ENCODE measurements at places on chromosomes 11 and 22.

GRCh38 chr11:134712228-134713145 lies 300.4 kb upstream of the B3GAT1 start:
- DNase-seq, result no peak

GRCh38 chr11:35681163-35681767 lies 18.7 kb downstream of the TRIM44 start:
- DNase-seq, result no peak

GRCh38 chr11:116731097-116731761 lies 41.6 kb downstream of the BUD13 start:
- DNase-seq, result no peak

DNA sequence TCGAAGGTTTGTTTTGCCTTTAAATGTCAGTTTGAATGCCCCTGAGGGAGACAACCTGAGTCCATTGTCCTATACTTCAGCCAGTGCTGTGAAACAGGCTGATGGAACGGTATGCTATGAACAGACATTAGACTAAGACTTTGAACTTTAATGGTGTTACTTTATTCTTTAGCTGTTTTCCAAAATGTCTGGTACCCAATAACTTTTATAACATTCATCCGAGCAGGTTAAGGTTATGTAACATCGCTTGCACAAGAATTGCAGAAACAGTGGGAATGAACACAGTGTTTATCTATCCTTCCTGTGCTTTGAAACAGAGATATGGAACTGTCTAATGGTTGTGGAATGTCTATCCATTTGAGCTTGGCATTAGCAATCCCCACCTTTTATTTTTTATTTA lies 12.5 kb upstream of the PTS start:
- DNase-seq, result no peak

- no peak for DNase-seq
Measured at GRCh38 chr11:104572279-104572678, 326.0 kb downstream of the CASP12 start.

- no peak for DNase-seq
Measured at GRCh38 chr11:95338430-95338991, 107.5 kb upstream of the SESN3 start.

DNA sequence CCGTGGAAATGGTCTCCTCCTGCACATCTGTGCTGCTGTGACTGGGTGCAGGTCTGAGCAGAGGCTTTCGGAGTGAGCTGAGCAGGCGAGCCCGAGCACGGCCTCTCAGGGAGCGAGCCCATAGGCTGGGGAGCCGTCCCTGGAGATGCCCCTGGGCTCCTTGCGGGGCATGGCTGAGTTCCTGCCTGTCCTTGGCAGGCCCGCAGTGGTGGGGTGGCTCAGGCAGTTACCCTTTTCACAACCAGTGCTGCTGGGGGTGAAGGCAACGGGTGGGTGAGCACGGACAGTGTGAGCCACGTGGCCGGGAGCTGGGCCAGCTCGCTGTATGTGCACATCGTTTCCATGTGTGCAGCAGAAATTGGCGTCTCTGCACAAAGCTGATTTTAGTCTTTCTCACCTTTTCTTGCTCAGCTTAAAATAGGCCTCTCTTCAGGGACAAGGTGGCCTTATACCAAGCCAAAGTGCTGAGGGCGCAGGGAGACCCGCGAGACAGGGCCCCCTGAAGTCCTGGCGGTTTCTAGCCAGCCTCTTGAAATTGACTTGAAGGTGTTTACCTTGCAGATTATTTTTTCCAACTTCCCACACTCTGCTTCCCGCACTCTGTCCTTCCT lies at the start of gene TP53AIP1:
Gene TP53AIP1 (minus strand): TSS at position 55 of the 611 bp plus-strand sequence. CDS start 5,053 bp downstream, outside the sequence.
- DNase-seq, result no peak

- no peak for DNase-seq
Measured at GRCh38 chr11:210122-210802, 2.8 kb downstream of the RIC8A start.

DNA sequence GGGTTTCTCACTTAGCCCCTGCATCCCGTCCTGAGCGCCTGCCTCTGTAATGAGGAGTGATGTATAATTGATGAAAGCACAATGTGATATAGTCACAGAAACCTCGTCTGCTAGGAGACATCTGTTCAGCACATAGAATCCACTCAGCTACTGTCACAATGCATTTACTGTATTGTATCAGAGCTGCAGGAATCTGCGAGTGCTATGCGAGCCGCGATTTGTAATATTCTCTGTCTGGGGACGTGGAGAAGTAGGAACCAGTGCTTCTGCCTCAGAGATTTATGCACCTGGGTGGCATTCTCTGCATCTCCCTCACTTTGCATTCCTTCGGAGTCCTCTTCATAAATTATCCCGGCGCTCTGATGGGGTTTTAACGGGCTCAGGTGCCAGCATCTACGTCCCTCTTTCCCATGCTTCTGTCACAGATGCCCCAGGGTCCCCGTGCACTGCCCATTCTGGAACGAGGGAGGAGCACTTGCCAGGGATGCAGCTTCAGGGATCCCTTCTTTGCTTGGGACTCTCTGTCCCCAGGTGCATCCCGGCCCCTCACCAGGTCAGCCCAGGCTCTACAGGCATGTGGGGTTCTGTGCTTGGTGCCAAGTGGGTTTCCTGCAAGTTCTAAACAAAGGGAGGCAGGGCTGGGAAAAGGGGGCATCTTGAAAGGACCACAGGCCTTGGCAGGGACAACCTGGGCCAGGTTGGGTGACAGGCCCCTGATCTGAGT lies 205.5 kb downstream of the DSCAML1 start:
- DNase-seq, result no peak

DNA sequence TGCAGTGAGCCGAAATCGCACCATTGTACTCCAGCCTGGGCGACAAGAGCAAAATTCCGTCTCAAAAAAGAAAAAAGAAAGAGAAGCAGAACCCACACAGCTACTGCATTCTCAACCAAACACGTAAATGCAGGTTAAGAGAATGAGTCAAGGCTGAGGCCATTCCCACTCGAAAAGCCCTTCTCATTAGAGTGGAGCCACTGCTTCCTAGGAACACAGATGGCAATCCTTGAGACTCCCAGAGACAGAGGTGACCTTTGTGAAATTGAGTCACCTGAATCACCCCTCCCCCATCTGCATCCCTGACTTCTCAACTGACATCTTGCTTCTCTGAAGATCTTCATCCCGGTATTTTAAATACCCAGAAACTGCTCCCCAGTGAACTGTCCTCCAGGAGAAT lies 8.2 kb downstream of the PACSIN2 start:
- DNase-seq, result no peak

DNA sequence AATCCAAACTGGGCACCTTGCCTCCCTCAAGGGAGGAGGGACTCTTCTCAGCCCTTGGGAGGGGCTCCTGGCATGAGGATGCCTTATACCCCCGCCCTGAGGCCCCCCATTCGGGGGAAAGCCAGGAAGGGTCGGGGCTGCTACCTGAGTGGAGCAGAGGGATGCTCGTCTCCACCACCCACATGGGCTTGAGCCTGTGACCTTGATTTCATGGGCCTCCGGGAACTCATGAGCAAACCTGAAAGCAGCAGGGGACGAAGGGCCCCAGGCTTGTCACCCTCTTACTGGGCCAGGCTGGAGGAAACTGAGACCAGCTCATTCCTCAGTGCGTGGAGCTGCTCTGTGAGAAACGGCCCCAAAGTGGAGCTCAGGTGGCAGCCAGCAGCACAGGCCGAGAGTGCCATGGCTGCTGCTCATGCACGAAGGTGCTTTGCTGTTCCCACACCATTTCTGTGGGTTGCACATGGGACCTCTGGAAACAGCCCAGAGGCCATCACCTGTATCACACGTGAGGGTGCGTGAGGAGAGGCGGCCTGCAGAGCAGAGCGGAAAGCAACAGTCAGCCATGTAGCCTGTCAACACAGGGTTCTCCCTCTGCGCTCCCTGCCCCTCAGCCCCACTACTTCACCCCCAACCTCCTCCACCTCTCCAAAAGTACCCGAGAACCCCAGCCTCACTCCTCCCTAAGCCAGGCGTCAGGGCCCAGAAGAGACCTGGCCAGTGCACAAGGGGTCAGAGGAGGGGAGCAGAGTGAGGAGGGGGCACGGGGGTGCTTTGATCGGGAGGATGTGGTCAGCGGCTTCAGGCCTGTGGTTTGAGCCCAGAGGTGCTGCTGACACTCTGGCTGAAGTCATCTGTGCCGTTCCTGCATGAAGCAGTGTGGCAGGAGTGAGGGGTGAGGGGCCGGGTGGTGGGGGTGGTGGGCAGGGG lies 14.1 kb upstream of the IL2RB start:
- DNase-seq, result no peak

- no peak for DNase-seq
Measured at GRCh38 chr22:44737406-44738346, 14.7 kb upstream of the ARHGAP8 start.
